ENCODE measurements at places on chromosomes 3 and 15. TPM values are rescaled to one million over a fixed set of nuclear protein-coding genes. Genes with fewer than 3 reads are reported as not detected.

The PLSCR4 gene
- total RNA-seq, result 4.4 TPM

The TRANK1 gene
- 1.7 TPM for total RNA-seq

The TP53BP1 gene
- 19.1 TPM for total RNA-seq

The HRH1 gene
- total RNA-seq, result 9.5 TPM

The CNTN6 gene
- total RNA-seq, result not detected

The EMC7 gene
- 139 TPM for total RNA-seq

The CTXN2 gene
- 0.02 TPM for total RNA-seq

The RBP2 gene
- total RNA-seq, result not detected

The TGM4 gene
- total RNA-seq, result 0.05 TPM

The DNAH12 gene
- total RNA-seq, result 0.12 TPM

The LRRC34 gene
- total RNA-seq, result not detected

The CALML4 gene
- total RNA-seq, result 6.9 TPM

The ARMC8 gene
- 20.2 TPM for total RNA-seq

The DCP1A gene
- 7.4 TPM for total RNA-seq

The CCR9 gene
- total RNA-seq, result not detected
